ENCODE measurements at places on chromosomes 3 and 15. TPM values are rescaled to one million over a fixed set of nuclear protein-coding genes. Genes with fewer than 3 reads are reported as not detected.

The SNX22 gene
- 0.53 TPM for total RNA-seq

- no peak for DNase-seq
Measured at GRCh38 chr15:81084716-81085115, 49.4 kb upstream of the CFAP161 start.

The SAXO2 gene
- total RNA-seq, result not detected

The EFCAB12 gene
- not detected for total RNA-seq

GRCh38 chr15:35514759-35515158 is 31.2 kb downstream of the DPH6 start:
- no peak for DNase-seq

DNA sequence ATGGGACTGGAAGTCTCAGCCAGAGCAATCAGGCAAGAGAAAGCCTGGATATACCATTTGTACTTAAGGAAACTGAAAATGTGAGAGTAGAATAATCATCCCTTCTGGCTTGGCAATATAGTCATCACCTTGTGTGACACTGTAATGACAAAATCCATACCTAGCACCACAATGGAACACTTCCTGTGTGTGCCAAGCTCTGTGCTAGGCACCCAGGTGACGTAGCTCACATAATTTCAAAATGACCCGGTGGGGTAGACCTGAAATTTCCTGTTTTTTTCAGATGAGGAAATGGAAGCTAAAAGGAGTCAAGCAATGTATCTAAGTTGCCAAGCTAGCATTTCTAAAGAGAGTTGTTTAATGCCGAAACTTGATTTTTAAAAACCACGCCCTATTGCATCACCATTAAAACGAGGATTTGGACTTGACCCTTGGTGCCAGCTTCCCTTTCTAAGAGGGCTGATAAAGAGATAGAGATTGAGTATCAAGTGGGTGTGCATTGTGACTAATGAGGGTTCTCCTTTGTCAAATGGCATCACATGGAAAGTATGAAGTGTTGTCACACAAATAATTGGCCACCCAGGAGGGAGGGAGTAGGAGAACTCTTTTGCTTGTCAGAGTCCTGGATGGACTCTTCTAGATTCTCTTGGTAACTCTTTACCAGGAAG is 141.3 kb upstream of the PDZRN3 start:
- no peak for DNase-seq

The MEX3B gene
- total RNA-seq, result 9.0 TPM

The ST6GAL1 gene
- total RNA-seq, result 59.9 TPM

DNA sequence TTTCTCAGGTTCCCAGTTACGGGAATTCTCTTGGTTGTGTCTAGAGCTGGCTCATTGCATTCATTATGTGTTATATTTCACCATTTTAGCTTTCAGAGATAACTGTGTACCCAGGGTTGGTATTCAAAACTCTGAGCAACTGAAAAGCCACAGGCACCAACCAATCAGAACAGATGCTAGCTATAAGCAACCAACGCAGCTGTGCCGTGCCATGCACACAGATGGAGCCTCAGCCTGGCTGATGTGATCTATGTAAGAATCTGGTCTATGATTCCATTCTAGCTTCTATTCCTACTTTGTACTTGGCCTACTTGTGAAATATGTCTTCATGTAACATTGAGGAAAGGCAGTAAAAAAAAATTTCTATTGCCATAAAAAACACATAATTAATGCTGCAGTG is 95.0 kb upstream of the CCDC80 start:
- DNase-seq, result no peak

- no peak for DNase-seq
Measured at GRCh38 chr15:52963865-52964264, 173.7 kb upstream of the ONECUT1 start.

The PPP1R2 gene
- total RNA-seq, result 62.3 TPM

- DNase-seq, result no peak
Measured at GRCh38 chr3:152056481-152056880, 183.0 kb downstream of the SUCNR1 start.

The LSAMP gene
- 0.11 TPM for total RNA-seq

The FAM98B gene
- 6.4 TPM for total RNA-seq

The TTBK2 gene
- total RNA-seq, result 25.3 TPM

The LRRC31 gene
- not detected for total RNA-seq

GRCh38 chr3:122646146-122646988 is 34.3 kb upstream of the PARP14 start:
- DNase-seq, result no peak

The TBC1D21 gene
- not detected for total RNA-seq

- no peak for DNase-seq
Measured at GRCh38 chr15:100633763-100634075, 31.3 kb downstream of the ASB7 start.

The SLC24A5 gene
- total RNA-seq, result not detected

The SPATA12 gene
- total RNA-seq, result not detected

DNA sequence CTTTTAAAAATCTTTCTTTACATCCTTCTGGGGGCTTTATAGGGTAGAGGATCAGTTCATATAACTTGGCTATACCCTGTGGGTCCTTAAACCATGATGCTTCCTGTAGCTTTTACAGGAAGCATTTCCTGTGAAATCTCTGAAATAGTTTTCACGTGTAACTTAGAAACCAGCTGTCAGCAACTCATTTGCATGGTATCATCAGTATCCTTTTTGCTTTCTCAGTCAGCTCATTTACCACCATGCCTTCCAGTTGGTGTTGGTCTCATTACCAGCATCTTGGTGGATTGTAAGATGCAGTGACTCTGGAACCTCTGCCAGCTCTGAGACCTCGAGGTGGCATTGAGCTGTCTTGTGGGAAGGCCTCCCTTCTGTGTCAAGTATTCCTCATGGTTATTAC is 96.7 kb upstream of the MYZAP start:
- DNase-seq, result no peak

DNA sequence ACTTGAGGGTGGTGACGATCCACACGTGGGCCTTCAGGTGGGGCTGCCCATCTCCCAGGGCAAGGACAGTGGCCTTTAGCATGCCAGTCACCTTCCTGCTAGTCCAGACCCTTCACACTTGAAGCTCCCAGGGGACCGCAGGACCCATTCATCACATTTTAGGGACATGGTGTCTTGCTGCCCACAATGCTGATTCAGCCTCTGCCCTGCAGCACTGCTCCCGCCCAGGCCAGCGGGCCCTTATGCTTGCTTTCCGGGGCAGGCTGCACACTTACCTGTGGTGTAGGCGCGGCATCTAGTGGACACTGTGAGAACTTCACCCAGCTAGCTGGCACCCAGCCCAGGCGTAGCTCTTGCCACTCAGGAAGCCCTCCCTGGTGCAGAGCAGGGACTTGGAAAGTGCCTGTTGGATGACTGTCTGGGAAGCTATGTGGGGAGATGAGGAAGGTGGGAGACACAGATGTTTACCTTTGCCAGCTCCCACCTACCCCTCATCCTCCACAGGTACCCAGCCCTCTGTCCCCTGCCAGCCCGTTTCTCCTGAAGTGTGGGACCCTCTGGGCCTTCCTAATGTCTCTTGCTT is 26.3 kb upstream of the NR2C2 start:
- DNase-seq, result peak; percentile 94

DNA sequence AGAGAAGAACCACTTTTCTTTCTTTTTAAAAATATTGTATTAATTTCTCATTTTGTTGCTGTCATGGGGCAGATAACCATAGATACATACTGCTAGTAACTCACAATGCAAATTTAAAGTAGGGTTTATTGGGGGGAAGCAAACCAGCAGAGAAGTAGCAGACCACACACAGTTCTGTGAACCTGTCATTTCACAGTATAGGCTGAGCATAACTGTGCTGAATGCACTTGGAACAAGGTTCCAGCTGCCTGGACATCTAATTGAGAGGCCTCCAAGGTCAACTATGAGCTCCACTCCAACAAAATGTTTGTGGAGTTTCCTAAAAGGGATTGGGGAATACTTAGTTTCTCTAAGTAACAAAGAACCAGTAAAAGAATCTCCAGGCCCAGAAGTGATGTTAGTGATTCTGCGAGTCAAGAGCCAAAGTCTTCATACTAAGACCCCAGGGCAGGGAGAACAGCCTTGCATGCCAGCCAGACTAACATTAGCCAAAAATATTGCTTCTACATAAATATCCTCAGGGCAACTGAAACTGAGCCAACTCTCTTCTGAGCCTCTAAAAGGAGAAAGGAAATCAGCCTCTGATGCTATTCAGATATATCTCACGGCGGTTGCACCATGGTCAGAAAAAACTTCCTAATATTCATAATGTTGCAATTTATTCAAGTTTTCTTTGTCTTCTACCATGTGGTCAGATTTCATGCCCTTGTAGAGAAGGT is 856.4 kb upstream of the ALCAM start:
- no peak for DNase-seq

DNA sequence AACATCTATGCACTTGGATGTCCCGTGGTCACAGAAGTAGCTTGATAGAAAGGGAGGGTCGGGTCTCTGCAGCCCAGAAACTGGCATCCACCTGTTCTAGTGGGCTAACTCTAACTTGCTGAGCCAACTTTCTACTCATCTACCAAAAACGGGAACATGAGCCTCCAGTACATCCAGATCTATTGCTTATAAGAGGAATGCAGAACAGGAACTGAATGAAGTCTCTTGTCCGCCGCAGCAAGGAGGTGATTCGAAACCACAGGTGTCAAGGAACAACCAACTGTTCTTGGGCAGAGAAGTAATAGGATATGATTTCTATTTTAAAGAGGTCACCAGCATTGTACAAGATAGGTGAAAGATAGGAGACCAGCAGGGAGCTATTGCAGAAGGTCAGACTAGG is 17.9 kb downstream of the TERC start:
- DNase-seq, result no peak

- DNase-seq, result no peak
Measured at GRCh38 chr15:53791581-53791980, 32.1 kb upstream of the WDR72 start.
